ENCODE measurements at places on chromosomes 11 and 22. TPM values are rescaled to one million over a fixed set of nuclear protein-coding genes. Genes with fewer than 3 reads are reported as not detected.

The ASCL2 gene
- total RNA-seq = 0.16 TPM

DNA sequence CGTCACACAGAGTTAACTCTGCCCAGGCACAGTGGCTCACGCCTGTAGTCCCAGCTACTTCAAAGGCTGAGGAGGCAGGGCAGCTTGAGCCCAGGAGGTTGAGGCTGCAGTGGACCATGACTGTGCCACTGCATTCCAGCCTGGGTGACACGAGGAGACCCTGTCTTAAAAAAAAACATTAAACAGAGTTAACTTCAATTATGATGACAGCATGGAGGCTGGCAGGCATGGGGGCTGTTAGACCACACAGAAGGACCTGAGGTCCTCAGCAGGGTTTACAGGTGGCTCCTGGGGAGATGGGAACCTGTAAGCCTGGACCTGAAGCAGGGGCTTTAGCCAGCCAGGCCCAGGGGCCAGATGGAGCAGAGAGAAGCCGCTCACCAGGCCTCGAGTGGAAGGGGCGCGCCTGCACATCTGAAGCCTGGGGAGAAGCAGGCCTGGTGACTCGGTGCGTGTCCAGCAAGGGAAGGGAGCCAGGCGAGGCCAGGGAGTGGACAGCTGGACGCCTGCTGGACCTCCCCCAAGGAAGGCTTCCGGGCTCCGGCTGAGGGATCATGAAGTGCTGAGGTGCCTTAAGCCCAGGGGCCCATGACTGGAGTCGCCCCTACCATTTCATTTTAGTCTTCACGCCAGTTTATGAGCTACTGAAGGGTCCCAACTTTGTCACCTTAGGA is 25.3 kb downstream of the RPUSD4 start:
- H3K4me1 ChIP-seq = no peaks in the 10 kb centered on the region
- no peak overlapping the region for H3K27ac ChIP-seq
- H3K27me3 ChIP-seq = no peaks in the 10 kb centered on the region
- peaks cover 4% of the 10 kb centered on the region for H3K36me3 ChIP-seq

- H3K4me3 ChIP-seq = no peak overlapping the region
- no peaks in the 10 kb centered on the region for H3K4me1 ChIP-seq
- H3K27me3 ChIP-seq = no peaks in the 10 kb centered on the region
- H3K27ac ChIP-seq = no peak overlapping the region
- DNase-seq = no peak
- H3K36me3 ChIP-seq = no peaks in the 10 kb centered on the region
Observed at GRCh38 chr11:24348908-24349307, 147.9 kb upstream of the LUZP2 start.

The SAA1 gene
- not detected for total RNA-seq

The BDNF gene
- total RNA-seq = 0.08 TPM

The ACRV1 gene
- total RNA-seq = not detected

DNA sequence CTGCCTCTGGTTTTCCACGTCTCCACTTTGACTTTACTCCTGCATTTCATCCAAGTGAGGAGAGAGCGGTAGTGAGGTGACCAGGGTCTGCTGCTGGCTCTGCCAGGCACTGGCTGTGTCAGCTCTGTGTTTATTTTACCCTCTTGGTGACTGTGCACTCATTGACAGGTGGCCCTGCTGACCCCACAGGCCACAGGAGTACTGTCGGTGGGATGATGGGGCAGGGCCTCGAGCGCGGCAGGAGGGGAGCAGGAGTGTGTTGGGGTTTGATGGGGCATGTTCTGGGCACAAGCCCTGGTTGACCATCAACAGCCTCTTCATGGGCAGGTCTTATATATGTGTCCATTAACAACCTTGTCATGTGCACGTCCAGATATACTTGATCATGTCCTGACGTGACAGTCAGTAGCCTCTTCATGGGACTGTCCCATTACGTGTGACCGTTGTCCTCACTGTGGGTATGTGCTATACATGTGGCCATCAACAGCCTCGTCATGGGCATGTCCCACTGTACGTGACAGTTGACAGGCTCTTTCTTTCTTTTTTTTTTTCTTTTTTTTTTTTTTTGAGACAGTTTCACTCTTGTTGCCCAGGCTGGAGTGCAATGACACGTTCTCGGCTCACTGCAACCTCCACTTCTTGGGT is 31.4 kb upstream of the ACR start:
- H3K27me3 ChIP-seq = no peaks in the 10 kb centered on the region
- H3K4me1 ChIP-seq = no peaks in the 10 kb centered on the region
- peak; percentile 21 for DNase-seq
- H3K4me3 ChIP-seq = no peak overlapping the region
- no peaks in the 10 kb centered on the region for H3K36me3 ChIP-seq

The IGLL1 gene
- not detected for total RNA-seq

DNA sequence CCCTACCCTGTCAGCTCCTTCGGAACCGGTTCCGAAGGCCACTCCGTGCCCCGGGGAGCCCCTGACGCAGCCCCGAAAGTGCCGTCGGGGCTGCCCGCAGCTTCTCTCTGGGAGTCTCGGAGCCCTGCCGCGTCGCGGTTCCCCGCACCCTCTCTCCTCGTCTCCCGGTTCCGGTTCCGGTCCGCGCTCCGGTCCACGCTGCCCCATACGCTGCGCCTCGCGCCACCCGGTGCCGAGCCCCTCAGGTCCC is 618 bp downstream of the MTA2 start:
- H3K36me3 ChIP-seq = peaks cover 37% of the 10 kb centered on the region
- peak; percentile 67 for DNase-seq
- peaks cover 13% of the 10 kb centered on the region for H3K4me1 ChIP-seq
- peak overlapping the region; percentile 96 for H3K4me3 ChIP-seq
- H3K27ac ChIP-seq = peak overlapping the region; percentile 83

- peaks cover 6% of the 10 kb centered on the region for H3K36me3 ChIP-seq
- DNase-seq = no peak
- no peaks in the 10 kb centered on the region for H3K27me3 ChIP-seq
- H3K4me3 ChIP-seq = no peak overlapping the region
Observed at GRCh38 chr22:30314915-30315314, 11.8 kb downstream of the TBC1D10A start.

DNA sequence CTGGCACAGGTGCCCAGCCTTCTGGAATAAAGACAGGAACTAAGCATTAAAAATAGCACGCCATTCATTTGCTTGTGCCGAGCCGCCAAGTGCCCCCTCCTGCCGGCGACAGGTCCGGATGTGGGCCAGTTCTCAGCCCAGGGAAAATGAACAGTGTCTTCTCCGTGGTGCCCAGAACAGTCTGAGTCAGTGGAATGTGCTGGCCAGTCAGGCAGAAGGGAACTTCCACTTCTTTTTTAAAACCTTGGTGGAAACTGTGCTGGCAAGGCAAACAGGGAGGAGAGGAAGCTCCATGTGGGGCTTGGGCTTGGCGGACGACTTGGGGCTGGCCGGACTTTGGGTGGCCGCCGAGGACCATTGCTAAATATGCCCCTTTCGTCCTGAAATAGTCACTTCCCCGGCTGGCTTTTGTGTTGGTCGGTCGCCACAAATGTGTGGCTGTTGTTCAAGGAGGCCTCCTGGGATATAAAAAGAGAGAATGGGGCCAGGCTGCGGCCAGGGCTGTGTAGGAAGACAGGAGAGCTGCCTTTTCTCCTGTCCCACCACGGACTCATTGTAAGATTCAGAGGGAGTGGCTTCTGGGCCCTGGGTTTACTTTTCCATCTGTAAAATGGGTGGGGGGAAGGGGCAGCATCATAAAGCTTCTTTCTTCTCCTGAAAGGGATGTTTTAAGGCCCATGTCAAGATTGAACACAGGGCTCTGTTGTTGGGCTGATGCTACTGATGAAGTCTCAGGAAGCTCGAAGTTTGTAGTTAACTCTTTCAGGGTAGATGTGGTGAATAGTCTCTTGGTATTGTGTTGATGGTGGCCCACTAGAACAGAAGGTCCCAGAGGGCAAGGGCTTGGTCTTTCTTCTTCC is 101.0 kb downstream of the PTPRJ start:
- no peak overlapping the region for H3K27ac ChIP-seq
- DNase-seq = no peak
- peaks cover 4% of the 10 kb centered on the region for H3K4me1 ChIP-seq
- no peaks in the 10 kb centered on the region for H3K36me3 ChIP-seq
- H3K27me3 ChIP-seq = no peaks in the 10 kb centered on the region
- no peak overlapping the region for H3K4me3 ChIP-seq

DNA sequence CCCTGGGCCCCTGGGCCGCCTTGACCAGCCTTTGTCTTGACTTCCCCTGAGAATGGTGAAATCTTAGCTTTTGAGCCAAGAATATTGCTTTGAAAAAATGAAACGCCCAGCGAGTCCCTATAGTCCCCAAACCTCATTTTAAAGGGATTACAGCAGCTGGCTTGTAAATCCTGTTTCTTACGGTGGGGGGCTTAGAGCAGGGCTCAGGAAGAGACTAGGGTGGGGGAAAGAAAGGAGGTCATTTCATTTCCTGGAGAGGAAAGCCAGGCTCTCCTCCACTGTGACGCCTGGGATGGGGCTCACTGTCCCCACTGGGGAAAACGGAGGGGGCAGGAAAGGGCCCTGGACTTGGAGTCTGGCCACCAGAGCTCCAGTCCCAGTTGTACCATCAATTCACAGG is 72.2 kb upstream of the ALX4 start:
- no peak overlapping the region for H3K27ac ChIP-seq
- no peaks in the 10 kb centered on the region for H3K36me3 ChIP-seq
- no peak for DNase-seq
- H3K4me1 ChIP-seq = no peaks in the 10 kb centered on the region
- H3K27me3 ChIP-seq = no peaks in the 10 kb centered on the region

DNA sequence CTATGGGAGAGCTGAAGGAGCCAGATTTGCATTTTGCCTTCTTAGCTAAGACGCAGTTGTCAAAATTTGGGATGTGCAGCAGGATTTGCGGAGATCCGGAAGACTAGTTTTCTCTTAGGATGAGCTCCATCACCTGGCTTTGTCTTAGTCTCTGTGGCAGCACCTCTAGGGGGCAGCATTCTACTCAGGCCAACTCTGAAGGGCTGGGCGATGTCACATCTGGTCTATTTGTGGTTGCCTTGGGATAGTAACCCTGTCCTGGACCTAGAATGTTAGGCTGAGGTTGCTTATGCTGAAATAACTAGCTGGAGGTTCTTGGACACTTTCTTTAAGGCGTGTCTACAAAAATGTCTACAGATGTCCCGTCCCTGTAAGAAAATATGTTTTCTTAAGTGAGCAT is 116.2 kb downstream of the FAT3 start:
- H3K36me3 ChIP-seq = no peaks in the 10 kb centered on the region
- H3K4me3 ChIP-seq = no peak overlapping the region
- no peaks in the 10 kb centered on the region for H3K4me1 ChIP-seq
- DNase-seq = peak; percentile 89
- no peaks in the 10 kb centered on the region for H3K27me3 ChIP-seq
- H3K27ac ChIP-seq = no peak overlapping the region

The ARHGAP8 gene
- total RNA-seq = 51.3 TPM

DNA sequence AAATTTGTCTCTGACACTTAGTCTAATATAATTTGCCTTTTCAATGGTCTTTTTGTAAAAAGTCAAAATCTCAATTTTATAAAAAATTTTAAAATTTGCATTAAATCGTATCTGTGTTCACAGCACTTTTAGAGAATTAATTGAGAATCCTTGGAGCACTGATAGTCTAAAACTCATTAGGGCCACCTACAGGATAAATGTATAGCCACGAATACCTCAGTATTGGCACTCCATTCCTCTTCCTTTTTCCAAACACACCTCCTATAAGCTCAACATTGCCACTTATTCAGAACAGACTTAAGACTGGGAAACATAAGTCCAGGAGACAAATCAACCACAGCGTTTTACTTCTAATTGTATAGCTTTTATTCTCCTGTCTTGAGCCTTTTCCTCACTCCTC is 776.0 kb upstream of the ARHGAP42 start:
- H3K27me3 ChIP-seq = no peaks in the 10 kb centered on the region
- H3K4me1 ChIP-seq = no peaks in the 10 kb centered on the region

GRCh38 chr11:130112071-130112830 is 42.6 kb downstream of the APLP2 start:
- no peak overlapping the region for H3K27ac ChIP-seq
- H3K4me3 ChIP-seq = no peak overlapping the region
- H3K36me3 ChIP-seq = peaks cover 79% of the 10 kb centered on the region
- DNase-seq = no peak
- H3K4me1 ChIP-seq = peaks cover 23% of the 10 kb centered on the region
- H3K27me3 ChIP-seq = no peaks in the 10 kb centered on the region

The CRY2 gene
- 17.8 TPM for total RNA-seq

GRCh38 chr11:86175626-86176025 is 68.9 kb upstream of the EED start:
- no peak for DNase-seq
- peaks cover 11% of the 10 kb centered on the region for H3K4me1 ChIP-seq
- no peak overlapping the region for H3K27ac ChIP-seq

The OR52H1 gene
- not detected for total RNA-seq

- no peaks in the 10 kb centered on the region for H3K4me1 ChIP-seq
- DNase-seq = no peak
- no peak overlapping the region for H3K4me3 ChIP-seq
- no peaks in the 10 kb centered on the region for H3K27me3 ChIP-seq
Observed at GRCh38 chr22:33006220-33006954, 51.8 kb downstream of the SYN3 start.

DNA sequence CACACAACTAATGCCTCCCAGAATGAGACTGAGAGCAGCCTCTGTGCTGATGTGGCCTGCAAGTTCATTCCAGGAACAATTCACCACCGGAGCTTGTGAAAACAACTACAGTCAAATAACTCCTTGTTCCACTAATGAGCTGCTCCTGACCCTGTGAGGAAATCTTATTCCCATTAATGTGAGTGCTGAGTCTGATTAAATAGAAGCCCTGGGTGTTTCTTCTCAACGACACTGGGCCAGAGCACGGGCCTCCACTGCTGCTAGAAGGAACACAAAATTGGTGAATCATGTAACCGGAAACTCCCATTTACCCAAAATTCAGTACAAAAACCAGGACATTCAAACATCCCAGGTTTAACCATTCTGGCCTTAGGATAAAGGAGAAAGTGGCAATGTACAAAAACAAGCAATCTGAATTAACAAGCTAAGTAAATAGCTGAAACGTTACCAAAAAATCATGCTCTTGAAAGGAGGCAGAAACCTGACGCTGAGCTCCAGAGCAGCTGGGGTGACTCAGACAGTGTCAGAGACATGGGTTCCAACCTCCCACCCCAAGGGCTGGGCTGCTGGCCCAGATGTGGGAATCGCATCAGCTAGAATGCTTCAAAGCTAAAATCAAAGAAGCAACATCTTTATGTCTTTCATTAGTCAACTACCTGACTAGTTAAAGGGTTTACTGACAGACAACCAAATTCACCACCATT is 26.7 kb downstream of the SERGEF start:
- no peak overlapping the region for H3K4me3 ChIP-seq
- H3K27me3 ChIP-seq = peaks cover 24% of the 10 kb centered on the region
- DNase-seq = no peak
- peaks cover 10% of the 10 kb centered on the region for H3K36me3 ChIP-seq

DNA sequence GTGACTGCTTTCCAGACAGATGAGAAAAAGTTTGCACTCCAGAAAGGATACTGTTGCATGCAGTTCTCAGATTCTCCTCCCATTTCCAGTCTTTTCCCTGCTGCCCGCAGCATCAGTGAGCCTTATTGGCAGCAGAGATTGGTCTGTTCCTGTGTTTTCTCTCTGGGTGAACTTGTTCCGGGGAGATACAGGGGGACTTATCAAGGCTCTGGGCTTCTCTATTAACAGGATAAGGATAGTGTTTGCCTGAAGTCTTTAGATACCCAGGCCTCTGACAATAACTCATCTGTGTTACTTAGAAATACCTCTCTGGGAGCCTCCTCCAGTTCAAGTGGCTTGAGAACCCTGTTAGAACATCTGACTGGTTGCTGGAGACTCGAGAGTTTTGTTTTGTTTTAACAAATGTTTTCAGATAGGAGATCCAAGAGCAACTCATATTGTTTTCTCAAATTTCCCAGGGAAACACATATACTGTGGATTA is 154.7 kb downstream of the BLID start:
- DNase-seq = no peak
- no peaks in the 10 kb centered on the region for H3K36me3 ChIP-seq
- H3K27ac ChIP-seq = no peak overlapping the region
- H3K4me1 ChIP-seq = peaks cover 8% of the 10 kb centered on the region
- peak overlapping the region; percentile 5 for H3K4me3 ChIP-seq

The SLC29A2 gene
- 32.4 TPM for total RNA-seq
